Endothelial cell of umbilical vein (primary cell): ENCODE measurements at places on chromosomes 5 and 9. TPM values are rescaled to one million over a fixed set of nuclear protein-coding genes. Genes with fewer than 3 reads are reported as not detected.

C5orf58 gene
- not detected in 2 replicates for total RNA-seq

HTR4 gene
- not detected in 2 replicates for total RNA-seq

ADGRV1 gene
- 0.11 and 0.12 TPM in 2 replicates for total RNA-seq

PCDHB13 gene
- total RNA-seq, result 0.65 and 0.77 TPM in 2 replicates

SKP2 gene
- total RNA-seq, result 40.9 and 42.0 TPM in 2 replicates

FAM219A gene
- total RNA-seq, result 35.7 and 39.5 TPM in 2 replicates
